ENCODE measurements at places on chromosomes 11 and 22. TPM values are rescaled to one million over a fixed set of nuclear protein-coding genes. Genes with fewer than 3 reads are reported as not detected.
A peak's percentile ranks its signal among the peaks of the same experiment; 100 is the strongest.

GRCh38 chr22:48318575-48319320 lies 1508.9 kb downstream of the BRD1 start:
- no peak for DNase-seq

The TRIM51 gene
- not detected for total RNA-seq

The PISD gene
- total RNA-seq: 37.7 TPM

GRCh38 chr22:36409911-36410756 lies 22.4 kb upstream of the MYH9 start:
- peak; percentile 92 for DNase-seq

DNA sequence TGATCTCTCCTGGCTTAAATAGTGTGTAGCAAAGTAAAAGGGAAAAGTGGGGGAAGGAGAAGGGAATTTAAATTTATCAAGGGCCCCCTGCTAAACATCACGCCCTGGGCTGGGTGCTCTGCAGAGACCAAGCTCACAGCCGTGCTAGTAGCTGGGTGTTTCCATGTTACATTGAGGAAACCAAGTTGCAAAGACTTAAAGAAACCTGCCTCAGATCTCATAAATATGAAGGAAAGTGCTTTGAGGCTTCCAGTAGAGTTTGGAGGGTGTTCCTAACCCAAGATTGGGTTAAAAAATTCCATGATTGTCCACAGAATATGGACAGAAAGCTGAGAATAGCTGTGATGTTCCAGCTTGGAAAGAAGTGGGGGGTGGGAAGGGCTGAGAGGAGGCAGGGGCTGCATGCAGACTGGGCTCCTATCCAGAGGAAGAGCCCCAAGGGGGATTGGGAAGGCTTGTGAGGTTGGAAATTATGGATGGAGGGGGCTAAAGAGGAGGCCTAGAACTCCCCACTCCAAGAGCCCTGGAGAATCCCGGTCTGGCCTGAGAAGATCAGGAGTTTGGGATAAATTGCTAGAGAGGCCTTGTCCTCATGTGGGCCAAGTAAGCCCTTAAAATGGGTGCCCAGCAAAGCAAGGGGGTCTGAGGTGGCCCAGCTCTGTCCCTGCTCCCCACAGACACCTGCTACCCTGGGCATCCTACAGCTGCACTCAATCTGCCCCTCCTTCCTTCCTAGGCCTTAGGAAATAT lies 25.0 kb upstream of the OAF start:
- no peak for DNase-seq

GRCh38 chr22:47580121-47580520 lies 817.7 kb downstream of the TBC1D22A start:
- no peak for DNase-seq

The SLC15A3 gene
- total RNA-seq: 2.6 TPM

The C22orf31 gene
- total RNA-seq: not detected

The NTM gene
- total RNA-seq: 51.7 TPM

- DNase-seq: no peak
These were observed 16.5 kb upstream of the CSTF3 start for GRCh38 chr11:33177676-33178336.

The RASL10A gene
- total RNA-seq: not detected

DNA sequence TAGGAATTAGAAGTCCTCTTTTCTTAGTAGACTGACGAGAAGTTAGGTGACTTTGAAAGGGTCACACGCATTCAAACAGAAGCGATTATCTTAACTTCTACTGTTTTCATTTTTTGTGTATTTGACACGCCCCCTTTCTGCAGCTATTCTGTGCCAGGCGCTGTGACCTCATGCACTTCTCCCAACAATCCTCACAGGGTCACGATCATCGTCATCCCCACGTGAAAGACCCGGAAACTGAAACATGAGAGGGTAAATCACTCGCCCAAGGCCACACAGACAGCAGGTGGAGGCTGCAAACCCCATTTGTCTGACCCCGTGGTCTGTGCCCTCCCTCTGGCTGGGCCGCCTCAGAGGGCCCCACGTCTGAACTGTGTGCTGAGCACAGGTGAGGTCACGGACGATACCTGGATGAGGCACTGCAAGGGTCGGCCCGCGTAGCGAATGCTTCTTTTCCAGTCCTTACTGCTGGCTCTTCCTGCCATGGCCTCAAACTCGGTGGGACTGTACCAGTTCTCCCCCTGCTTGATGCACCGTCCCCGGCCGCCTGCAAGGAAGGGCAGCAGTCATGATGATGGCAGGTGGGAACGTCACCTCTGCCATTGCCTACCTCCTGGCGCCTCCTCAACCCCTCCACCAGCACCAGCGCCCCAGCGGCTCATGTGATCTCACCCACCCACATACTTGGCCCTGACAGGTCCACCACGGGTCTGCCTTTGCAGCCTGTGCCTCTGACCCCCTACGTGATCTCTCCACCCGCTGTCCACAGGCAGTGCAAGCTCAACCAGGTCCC lies 8.4 kb downstream of the DEAF1 start:
- no peak for DNase-seq

GRCh38 chr11:93059117-93059957 lies 89.9 kb downstream of the MTNR1B start:
- no peak for DNase-seq

DNA sequence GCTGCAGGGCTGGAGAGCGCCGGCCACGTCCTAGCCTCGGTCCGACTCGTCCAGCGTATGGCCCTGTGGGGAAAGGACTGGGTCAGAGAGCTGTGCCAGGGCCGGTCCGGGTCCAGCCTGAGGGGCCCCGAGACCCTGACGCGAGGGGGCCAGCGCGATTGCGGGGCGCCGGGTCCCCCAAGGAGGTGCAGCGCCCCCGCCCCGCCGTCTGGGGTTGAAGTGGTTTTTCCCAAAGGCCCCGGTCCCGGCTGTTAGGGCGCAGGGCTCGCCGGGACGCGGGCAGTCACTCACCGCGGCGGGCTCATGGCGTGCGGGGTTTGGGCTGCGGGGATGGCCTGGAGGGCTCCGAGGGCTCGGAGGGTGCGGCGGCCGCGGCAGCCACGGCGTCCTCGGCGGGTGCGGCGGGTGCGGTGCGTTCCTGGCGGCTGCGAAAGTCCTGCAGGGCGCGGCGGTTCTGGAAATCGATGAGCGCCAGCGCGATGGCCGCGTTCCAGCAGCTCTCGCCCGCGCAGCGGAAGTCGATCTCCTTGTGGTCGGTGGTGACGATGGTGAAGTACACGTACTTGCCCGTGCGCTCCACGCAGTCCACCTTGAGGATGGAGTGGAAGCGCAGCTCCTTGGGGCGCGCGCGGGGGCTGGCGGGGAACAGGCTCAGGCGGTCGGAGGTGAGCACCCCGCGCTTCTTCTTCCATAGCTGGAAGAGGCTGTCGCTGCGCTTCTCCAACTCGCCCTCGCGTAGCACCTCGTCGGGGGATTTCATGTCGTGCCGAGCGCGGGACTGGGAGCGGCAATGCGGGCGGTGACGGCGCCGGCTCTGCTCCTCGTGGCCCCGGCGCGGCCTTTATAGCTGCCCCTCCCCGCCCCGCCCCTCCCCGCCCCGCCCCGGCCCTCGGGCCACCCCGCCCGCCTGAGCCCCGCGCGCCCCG lies at the start of gene PHLDA2:
Gene PHLDA2 (minus strand): TSS at position 816 of the 926 bp plus-strand sequence. CDS start 56 bp downstream, at position 760.
- DNase-seq: no peak

DNA sequence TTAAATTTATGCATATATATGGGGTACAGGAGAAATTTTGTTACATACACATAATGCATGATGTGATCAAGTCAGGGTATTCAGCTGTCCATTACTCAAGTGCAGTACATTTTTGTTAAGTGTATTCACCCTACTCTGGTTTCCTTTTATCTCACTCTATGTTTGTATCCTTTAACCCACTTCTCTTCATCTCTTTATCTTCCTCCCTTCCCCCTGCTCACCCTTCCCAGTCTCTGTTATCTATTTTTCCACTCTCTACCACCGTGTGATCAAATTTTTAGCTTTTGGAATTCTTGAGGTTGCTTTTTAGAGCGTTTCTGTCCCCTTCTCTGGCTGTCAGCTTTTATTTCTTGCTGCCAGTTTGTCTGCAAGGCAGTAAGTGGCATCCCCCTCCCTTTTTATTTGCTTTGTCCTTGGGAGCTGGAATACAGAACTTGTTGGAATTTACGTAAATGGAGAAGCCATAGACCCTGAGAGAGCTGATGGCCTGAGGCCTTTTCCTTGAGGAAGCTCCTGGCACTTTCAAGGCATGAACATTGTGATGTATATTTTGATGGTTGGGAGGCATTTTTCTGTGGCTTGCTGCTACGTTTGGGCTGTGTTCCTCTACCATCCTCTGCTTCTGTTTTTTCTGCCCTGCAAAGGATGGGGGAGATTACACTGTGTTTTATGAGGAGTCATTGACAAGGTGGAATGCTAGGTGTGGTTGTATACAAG lies 148.6 kb downstream of the LDLRAD3 start:
- no peak for DNase-seq

The RTN4R gene
- total RNA-seq: 19.3 TPM

The ZNF195 gene
- total RNA-seq: 24.5 TPM

GRCh38 chr11:15236559-15236958 lies 121.8 kb downstream of the INSC start:
- DNase-seq: no peak

- DNase-seq: peak; percentile 51
These were observed 80.0 kb downstream of the TRIM29 start for GRCh38 chr11:120057595-120058581.

DNA sequence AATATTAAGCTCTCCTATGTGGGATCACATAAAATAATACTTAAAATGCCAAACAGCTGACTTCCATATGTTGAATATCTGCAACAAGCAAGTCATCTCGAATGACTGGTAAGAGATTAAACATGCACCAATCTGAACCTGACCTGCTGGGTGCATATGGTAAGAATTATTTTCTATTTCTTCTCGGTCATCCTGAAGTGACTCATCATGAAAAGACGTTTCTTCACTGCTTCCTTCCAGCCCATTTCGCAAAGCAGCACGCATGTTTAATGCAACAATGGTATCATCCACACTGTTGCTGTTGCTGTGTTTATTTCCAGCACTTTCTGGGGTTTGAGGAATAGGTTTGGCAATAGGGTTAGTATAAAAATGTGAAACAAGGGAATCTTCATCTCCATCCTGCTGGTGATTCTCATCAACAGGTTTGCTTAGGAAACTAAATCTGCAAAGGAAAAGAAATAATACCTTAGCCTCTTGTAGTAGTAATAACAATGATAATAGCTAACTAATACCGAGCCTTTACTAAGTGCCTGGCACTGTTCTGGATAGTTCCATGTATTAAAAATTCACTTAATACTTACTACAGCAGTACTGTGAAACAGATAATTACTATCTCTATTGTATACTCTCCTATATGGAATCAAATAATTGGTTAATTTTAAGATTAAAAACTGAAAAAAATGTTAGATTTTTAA lies 52.0 kb upstream of the CHRNA10 start:
- peak; percentile 91 for DNase-seq

GRCh38 chr11:75365711-75366181 lies 14.3 kb upstream of the ARRB1 start:
- no peak for DNase-seq

The CRYBA4 gene
- not detected for total RNA-seq

- no peak for DNase-seq
These were observed 104.2 kb upstream of the DRD2 start for GRCh38 chr11:113579292-113579940.
